Fibroblast of lung (primary cell): ENCODE measurements at places on chromosomes 3 and 15. TPM values are rescaled to one million over a fixed set of nuclear protein-coding genes. Genes with fewer than 3 reads are reported as not detected.

ATP13A5 gene
- not detected in 2 replicates for total RNA-seq

STARD9 gene
- total RNA-seq, result 4.4 and 8.3 TPM in 2 replicates

GRCh38 chr3:115469649-115470048, 153.7 kb upstream of the GAP43 start:
- no peaks in the 10 kb centered on the region for H3K27me3 ChIP-seq
- no peaks in the 10 kb centered on the region for H3K4me1 ChIP-seq
- no peak for DNase-seq

- no peak overlapping the region for H3K4me3 ChIP-seq
- H3K36me3 ChIP-seq, result no peaks in the 10 kb centered on the region
- no peak for DNase-seq
- no peaks in the 10 kb centered on the region for H3K27me3 ChIP-seq
Observed at GRCh38 chr3:11592445-11593298, 51.0 kb downstream of the VGLL4 start.
